ENCODE measurements at places on chromosomes 12 and 14.
A peak's percentile ranks its signal among the peaks of the same experiment; 100 is the strongest.

DNA sequence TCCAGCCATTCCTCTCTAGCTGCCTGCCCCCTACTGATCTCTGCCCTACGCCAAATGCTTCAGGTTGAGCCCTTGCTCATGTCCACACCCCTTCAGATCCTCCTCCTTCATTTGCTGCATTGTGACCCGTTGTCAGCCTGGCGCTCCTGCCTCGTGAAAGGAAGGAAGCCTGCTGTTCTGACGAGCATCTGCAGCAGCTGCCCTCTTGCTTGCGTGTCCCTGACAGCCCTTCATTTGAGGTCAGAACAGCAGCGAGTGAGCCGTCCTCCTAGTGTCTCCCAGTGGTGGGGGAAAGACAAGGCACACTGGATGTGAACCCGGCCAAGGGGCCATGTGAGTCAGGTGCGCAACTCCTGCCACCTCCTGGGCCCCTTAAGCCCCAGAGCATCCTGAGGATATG, 3.0 kb upstream of the PIANP start:
- DNase-seq: no peak

DNA sequence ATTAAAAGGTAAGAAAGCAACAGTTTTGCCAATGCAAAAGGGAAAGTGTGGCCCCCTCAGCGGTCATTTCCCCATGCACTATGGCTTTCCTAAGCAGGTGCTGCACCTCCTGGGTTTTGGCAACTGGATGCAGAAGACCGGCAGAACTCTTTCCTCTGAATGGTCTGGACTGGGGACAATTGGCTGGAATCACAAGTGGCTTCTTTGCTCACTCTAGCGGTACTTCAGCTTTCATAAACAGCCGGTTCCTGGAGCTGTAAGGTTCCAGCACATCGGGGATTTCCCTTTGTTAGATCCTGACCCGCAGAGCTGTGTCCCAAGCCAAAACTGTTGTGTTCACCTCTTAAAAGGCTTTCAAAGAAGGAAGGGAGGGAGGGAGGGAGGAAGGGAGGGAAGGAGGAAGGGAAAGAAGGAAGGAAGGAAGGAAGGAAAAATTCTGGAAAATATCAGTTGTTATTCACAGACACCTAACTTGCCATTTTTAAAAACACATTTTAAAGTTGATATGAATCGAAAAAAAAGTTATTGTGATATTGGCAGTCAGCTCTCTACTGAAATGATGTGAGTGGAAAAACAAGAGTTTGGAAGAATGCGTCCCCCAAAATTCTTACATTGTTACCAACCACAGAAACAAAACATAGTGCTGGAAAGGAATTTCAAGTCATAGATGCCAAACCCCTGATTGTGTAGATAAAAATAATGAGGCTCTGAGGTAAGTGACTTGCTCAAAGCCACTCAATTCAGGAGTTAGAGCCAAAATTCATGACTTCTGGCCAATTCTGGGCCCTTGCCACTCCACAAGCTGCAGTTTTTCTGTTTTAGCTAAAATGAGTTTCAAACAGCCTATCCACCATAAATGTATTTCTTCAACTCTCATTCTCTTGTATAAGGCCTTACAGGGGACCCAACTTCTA, 220.6 kb upstream of the HMGA2 start:
- no peak for DNase-seq

DNA sequence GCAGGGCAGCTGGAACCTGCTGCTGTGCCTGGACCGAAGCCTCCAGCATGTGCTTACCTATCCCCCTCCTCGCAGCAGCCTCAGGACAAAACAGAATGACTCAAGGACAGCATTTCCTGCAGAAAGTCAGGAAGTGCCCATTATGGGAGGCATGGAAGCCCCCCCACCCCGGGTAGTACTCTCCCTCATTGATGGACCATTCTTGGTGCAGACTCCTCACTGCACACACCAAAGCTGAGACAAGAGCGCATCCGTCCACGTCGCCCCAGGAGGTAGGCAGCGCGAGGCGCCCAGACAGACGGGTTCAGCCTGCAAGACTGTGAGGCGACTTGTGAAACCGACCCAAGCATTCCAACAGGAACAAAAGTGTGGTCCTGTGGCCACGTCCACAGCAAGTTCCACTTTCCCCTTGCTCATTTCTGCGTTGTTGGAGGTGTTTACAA, 243.9 kb upstream of the ATXN7L3B start:
- DNase-seq: no peak

- no peak for DNase-seq
Observed at GRCh38 chr14:77498984-77499527, 440 bp upstream of the ISM2 start.

DNA sequence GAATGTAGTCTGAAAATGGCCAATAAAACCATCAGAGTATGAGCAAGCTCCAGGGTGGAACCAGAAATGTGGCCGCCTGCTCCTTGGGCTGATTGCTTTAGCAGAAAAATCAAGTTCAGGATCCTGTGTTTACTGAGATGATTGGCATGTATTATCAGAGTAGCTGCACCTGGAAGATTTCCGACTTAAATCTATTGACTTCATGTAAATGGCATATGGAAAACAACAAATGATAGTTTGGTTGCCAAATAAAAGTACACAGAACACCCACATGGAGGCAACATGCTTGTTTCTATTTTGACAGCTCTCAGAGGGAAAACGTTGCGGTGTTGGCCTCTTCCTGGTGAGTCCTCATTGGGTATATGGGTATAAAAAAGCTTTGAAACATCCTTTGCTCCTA, 31.3 kb downstream of the SOCS2 start:
- no peak for DNase-seq

GRCh38 chr12:110741341-110742095, 1.2 kb downstream of the PPP1CC start:
- peak; percentile 51 for DNase-seq

DNA sequence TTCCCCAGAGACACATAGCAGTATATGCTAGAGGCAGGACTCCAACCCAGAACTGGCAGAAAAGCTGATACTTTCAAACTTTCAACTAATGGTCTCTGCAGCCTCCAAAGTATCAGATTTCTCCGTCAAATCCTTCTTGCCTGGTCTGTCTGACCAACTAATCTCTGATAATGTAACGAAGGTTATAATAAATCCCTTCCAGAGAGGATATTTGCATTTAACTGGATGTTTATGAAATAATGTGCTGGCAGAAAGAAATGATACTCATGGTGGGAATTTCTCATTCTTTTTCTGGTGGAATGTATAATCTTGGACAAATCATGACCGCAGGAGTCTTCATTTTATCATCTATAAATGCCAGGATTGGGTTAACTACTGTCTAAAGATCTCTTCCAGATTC, 860.3 kb downstream of the DIO2 start:
- no peak for DNase-seq

All from activated CD4-positive, alpha-beta T cell treated with anti-CD3 and anti-CD28 coated beads, Interleukin-2, amount 10 ng/mL, durations not matched to agents 7 days and 5 days (primary cell).